ENCODE measurements at places on chromosomes 6 and 20.

DNA sequence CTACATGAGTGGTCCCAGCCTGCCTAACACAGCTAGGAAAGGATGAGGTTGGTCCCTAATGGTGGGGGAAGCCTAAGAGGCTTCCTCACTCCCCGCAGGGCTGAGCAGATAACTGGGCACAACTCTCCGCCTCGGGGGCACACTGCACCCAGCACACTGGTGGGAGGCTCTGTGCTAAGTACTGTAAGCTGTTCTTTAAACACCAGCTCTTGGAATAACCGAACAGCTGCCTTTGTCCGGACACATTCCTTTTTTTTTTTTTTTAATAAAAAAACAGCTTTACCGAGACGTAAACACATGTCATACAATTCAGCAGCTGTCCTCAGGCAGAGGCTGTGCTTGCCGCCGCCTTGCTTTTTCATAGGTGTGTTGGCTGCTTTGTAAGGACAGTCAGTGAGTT, 6.9 kb downstream of the PSMG4 start:
- DNase-seq = no peak

DNA sequence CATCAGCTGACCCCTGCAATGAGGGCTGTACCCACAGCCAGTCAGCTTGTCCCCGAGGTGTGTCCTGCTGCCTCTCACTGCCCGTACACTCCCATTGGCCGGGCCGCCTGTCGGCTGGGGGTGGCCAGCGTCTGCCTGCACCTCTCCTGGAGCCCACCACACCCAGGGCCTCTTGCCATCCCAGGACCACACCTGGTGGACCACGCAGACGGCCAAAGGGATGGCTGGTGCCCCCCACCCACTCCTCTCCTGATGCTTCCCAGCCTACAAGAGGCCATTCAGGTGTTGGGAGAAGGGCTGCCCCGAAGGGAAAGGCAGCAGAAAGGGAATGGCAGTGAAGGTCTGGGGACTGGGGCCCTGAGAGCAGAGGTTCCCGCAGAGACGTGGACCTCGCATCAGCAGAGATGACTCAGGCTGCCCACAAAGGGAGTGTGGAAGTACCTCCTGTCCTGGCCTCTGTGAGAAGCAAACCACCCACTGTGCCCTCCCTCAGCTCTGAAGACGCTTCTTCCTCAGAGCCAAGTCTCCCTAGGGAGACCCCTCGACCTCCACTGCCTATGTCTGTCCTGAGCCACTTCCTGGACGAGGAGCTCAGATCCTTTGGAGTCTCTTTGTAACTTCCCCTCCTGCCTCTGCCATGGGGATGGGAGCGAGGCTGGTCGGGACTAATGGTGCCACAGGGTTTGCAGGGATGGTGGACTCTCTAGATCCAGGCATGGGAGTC, 60.9 kb downstream of the PYGB start:
- DNase-seq = no peak

GRCh38 chr6:10621213-10621612, 73.2 kb downstream of the C6orf52 start:
- DNase-seq = no peak

DNA sequence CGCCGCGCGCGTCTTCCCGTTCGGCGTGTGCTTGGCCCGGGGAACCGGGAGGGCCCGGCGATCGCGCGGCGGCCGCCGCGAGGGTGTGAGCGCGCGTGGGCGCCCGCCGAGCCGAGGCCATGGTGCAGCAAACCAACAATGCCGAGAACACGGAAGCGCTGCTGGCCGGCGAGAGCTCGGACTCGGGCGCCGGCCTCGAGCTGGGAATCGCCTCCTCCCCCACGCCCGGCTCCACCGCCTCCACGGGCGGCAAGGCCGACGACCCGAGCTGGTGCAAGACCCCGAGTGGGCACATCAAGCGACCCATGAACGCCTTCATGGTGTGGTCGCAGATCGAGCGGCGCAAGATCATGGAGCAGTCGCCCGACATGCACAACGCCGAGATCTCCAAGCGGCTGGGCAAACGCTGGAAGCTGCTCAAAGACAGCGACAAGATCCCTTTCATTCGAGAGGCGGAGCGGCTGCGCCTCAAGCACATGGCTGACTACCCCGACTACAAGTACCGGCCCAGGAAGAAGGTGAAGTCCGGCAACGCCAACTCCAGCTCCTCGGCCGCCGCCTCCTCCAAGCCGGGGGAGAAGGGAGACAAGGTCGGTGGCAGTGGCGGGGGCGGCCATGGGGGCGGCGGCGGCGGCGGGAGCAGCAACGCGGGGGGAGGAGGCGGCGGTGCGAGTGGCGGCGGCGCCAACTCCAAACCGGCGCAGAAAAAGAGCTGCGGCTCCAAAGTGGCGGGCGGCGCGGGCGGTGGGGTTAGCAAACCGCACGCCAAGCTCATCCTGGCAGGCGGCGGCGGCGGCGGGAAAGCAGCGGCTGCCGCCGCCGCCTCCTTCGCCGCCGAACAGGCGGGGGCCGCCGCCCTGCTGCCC, 1.1 kb downstream of the SOX4 start:
- no peak for DNase-seq

DNA sequence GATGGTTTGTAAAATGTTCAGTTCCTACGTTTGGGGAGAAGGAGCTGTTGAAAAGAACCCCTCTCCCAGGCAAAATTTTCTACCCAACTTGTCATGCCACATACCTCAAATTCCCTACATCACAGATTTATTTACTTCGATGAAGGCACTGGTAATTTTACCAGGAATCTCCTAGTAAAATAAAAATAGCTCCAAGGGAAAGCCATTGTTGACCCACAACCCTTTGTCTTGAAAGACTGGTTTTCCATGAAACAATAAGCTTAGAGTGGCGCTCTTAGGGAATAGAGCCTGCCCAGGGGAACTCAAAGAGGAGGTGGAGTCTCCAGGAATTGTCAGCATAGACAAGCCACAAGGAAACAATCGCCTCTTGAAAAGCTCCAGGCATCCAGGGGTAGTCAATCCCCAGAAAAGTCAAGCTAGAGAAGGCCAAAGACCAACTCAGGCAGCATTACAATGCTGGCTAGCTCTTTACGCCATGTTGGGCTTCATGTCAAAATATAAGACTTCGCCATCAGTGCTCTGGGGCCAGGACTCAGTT, 99.2 kb upstream of the RREB1 start:
- no peak for DNase-seq

DNA sequence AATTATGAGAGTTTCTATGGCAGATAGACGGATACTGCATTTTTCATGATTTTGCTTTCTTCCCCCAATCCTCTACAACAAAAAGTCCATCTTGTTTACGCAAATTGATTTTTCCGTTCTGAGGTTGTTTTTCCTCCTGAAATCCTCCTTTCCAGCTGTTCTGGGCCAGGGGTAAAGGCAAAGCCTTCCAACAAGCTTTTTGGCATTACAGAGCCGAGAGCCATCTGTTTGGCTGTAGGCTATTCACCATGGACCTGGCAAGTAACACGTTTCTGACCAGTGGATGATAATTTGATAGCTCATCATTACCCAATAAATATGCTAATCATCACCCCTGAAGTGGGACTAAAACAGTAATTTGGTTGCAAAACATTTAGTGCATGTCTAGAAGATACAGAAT, 226.5 kb downstream of the CBLN4 start:
- no peak for DNase-seq

DNA sequence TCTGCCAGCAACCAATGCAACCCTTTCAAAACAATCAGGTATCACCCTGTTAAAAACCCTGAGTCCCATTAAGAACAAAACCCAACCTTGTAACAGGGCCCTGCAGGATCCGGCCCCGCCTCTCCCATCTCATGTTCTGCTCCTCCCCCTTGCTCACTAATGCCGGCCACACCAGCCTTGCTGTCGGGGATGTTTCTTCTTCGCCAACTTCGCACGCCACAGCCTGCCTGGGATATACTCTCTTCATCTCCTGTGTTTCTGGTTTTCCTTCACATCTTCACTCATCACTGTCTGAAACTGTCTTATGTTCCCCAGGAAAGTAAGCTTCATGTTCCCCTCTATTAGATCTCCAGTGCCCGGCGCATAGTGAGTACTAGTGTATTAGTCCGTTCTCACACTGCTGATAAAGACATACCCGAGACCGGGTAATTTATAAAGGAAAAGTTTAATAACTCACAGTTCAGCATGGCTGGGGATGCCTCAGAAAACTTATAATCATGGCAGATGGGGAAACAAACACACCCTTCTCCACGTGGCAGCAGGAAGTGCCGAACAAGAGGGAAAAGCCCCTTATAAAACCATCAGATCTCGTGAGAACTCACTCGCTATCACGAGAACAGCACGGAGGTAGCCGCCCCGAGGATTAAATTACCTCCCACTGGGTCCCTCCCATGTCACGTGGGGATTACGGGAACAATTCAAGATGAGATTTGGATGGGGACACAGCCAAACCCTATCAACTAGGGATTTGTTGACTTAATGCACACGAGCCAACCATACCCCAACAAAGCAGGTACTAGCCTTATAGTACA, 5.1 kb downstream of the TP53RK start:
- DNase-seq = no peak

DNA sequence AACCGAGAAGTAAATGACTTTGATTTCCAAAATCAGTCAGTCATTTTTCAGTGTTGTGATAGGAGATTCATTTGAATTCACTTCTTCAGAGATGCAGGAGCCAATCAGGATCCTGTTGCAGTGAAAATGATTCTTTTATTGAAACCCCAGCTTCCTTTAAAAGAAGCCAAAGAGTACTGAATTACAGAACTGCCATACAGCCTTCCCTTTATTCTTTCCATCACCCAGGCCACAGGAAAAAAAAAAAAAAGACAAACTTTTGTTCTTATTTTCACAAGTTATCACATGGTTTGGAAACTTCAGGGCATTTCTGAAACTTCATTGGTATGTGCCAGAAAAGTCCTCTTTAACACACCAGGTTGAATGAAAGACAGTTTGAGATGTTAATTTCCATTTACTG, 1.8 kb upstream of the CARMIL1 start:
- no peak for DNase-seq

- DNase-seq = no peak
Observed at GRCh38 chr6:112439432-112439831, 92.3 kb downstream of the RFPL4B start.

- no peak for DNase-seq
Observed at GRCh38 chr6:35161266-35161665, 20.1 kb upstream of the TCP11 start.

- DNase-seq = no peak
Observed at GRCh38 chr6:169635345-169635744, 66.5 kb downstream of the WDR27 start.

GRCh38 chr6:88248709-88249321, 82.7 kb upstream of the CNR1 start:
- no peak for DNase-seq

DNA sequence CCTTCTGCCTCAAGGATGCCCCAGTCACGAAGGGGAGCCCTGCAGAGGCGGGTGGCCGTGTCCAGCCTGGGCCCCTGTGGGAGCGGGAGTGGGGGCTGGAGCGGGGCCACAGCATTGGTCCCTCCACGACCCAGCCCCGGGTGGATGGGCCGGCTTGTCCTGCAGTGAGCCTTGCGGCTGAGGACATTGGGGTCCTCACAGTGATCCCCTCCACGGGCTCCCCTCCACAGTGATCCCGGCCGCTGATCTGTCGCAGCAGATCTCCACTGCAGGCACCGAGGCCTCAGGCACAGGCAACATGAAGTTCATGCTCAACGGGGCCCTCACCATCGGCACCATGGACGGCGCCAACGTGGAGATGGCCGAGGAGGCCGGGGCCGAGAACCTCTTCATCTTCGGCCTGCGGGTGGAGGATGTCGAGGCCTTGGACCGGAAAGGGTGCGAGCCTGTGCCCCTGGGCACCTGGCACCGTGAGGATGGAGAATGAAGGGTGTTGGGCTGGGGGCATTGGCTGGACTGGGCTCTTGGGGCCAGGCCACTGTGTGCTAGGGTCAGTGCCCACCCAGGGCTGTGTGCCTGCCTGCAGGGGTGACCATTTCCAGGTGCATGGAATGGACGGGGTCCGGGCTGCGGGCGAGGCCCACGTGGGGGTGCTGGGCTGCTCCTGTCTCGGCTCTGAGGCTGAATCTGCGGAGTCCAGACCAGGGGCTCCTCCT, 44.4 kb downstream of the PYGB start:
- DNase-seq = no peak

GRCh38 chr20:11229772-11230171, 556.0 kb upstream of the JAG1 start:
- peak; percentile 98 for DNase-seq

DNA sequence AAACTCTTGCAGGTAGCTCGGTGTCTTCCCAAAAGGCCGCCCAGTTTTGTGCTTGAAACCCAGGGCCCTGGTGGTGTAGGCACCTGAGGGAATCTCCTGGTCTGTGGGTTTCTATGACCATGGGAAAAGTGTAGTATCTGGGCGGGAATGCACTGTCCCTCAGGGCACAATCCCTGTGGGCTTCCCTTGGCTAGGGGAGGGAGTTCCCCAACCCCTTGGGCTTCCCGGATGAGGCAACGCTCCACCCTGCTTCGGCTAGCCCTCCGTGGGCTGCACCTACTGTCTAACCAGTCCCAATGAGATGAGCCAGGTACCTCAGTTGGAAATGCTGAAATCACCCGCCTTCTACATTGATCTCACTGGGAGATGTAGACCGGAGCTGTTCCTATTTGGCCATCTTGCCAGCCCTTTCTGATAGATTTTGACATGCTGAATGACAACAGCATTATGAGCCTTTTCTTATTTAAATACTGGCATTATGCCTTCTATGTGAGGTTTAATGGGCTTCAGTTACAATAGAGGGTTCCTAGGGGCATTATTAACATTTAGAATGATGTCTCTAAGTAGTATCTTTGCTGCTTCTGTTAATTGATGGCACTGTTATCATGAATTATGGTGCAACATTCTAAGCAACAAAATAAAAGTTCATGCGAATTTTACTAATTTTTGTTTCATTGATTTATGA, 133.7 kb upstream of the FLRT3 start:
- DNase-seq = no peak

DNA sequence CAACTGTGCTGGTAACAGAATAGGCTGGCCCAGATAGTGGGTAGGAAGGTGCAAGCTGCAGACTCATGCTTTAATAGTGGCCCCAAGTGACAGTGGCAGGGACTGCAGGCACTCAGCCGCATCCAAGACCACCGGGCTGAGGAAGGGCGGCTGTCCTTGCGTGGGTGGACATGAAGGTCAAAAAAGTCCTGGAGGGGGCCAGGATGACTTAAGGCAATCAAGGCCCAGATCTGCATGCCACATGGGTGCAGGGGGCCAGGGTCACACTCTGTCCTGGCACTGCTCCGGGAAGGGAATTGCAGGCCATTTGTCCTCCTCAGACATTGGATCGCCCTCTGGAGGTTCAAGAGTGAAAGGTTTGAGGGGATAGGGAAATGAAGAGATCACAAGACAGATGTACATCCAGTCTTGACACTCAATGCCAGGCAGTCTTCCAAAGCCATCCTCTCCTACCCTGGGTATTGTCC, 10.4 kb upstream of the VNN2 start:
- peak; percentile 2 for DNase-seq
